ENCODE measurements at places on chromosomes 11 and 22.

- peak; percentile 12 for DNase-seq
These were observed 79.2 kb downstream of the STIM1 start for GRCh38 chr11:3934658-3935057.

- DNase-seq = no peak
These were observed 19.5 kb downstream of the ZNF74 start for GRCh38 chr22:20413217-20414058.

GRCh38 chr11:27505781-27506180, 788 bp downstream of the LIN7C start:
- DNase-seq = peak; percentile 12

DNA sequence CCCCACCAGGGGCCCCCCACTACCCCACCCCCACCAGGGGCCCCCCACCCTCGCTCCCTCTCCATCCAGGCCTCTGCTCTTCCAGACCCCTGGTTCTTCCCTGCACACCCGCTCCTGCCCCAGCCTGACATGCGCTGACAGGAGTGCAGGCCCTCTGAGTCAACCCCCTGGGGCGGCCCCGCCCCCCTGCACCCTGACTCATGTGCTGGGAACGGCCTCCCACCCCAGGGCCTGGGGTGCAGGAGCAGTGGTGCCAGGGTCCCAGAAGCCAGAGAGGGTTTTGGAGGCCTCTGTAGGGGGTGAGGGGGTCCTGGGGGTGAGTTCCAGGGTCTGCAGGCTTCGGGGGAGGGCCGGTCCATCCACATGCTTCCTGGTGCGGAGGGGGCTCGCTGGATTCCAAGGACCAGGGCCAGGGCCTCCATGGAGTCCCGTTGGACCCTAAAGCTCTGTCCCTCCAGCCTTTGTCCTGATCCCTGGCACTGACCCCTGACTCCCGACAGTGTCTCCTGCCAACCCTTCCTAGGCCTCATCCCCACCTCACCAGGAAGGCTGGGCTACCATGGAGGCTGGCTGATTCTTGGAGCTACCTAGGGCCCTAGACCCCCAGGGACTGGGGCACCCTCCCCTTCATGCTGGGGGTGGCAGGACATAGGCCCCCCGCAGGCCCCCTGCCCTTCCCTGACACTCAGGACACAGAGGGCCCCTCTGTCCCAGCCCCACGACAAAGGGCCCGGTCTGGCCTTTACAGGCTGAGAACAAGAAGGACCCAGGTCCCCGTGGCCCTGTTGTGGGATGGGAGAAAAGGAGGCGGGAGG, 583 bp upstream of the PKP3 start:
- DNase-seq = peak; percentile 90

DNA sequence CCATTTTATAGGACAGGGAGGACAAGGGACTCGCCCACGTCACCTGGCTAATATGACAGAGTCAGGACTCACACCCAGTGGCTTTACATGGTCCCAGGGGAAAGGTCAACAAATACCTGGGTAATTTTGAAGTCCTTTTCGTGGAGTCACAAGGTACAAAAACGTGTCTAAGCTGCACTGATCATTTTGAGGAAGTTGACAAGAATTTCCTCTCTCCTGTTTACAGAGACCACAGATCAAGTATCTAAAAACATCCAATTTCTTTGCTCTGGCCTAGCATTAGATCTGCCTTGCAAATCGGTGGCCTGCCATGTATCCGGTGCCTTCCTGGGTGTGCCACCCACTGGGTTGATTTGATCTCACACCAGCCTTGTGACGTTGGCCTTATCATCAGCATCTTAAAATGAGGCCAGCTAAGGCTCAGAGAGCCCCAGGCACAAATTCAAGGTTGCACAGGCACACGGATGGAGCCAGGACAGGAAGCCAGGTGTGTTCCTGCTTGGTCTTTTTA, 17.6 kb downstream of the GDPD5 start:
- DNase-seq = no peak

Measured in M059J (cell line).